Small intestine (tissue), 16 donors: ENCODE measurements at places on chromosomes 1 and 21.

- no peak for DNase-seq
These were observed 1.2 kb upstream of the DHCR24 start for GRCh38 chr1:54888080-54888733.

- DNase-seq = no peak
These were observed 1.5 kb downstream of the ZNF691 start for GRCh38 chr1:42847721-42848460.

GRCh38 chr1:234691567-234691966 lies 81.6 kb upstream of the IRF2BP2 start:
- no peak for DNase-seq

- DNase-seq = peak; percentile 93
These were observed 1.4 kb downstream of the BCL10 start for GRCh38 chr1:85274969-85275453.

- no peak for DNase-seq
These were observed 9.6 kb downstream of the C1orf167 start for GRCh38 chr1:11771481-11772043.

DNA sequence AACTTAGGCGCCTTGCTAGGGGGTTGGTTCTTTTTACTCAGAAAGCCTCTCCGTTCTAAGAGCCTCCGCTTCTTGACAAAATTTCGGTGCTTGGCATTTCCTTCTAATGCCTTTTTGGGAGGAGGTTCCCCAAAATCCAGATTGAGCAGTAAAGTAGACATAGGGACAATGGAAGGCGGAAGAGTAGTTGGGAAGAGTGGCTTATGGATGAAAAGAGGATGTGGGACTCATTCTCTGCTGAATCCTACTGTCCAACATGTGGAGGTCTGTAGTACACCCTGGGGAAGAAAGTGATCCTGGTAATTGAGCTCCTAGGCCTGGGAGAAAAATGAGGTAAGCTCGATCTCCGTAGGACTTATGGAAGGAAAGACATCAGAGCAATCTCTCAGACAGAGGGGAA lies 777 bp upstream of the METTL25B start:
- DNase-seq = no peak

DNA sequence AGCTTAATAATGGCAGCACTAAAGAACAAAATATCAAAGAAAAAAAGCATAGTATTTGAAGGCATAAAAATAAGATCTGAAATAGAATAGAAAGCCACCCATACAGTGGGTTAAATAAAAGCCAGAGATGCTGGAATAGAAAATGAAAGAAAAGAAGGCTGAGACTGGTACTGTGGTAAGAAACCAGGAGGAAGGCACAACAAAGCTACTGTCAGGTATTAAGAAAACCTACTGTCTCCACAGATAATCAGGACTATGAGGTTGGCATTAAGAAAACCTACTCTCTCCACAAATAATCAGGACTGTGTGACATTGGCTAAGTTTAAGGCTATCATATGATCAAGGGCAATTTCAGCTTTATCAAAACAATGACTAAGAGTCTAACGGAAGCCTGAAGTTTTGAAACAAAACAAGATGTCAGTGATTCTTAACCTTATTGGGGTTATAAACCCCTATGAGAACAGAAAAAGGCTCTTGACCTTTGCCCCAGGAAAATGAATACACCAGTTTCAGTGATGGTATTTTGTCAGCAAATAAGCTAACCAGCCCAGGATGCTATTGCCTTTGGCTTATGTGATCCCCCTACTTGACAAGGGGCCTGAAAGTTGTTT lies 24.4 kb downstream of the MCOLN2 start:
- peak; percentile 58 for DNase-seq

GRCh38 chr1:244137276-244137675 lies 86.2 kb downstream of the ZBTB18 start:
- DNase-seq = no peak

- no peak for DNase-seq
These were observed 206.0 kb downstream of the LYPLAL1 start for GRCh38 chr1:219379691-219380090.

DNA sequence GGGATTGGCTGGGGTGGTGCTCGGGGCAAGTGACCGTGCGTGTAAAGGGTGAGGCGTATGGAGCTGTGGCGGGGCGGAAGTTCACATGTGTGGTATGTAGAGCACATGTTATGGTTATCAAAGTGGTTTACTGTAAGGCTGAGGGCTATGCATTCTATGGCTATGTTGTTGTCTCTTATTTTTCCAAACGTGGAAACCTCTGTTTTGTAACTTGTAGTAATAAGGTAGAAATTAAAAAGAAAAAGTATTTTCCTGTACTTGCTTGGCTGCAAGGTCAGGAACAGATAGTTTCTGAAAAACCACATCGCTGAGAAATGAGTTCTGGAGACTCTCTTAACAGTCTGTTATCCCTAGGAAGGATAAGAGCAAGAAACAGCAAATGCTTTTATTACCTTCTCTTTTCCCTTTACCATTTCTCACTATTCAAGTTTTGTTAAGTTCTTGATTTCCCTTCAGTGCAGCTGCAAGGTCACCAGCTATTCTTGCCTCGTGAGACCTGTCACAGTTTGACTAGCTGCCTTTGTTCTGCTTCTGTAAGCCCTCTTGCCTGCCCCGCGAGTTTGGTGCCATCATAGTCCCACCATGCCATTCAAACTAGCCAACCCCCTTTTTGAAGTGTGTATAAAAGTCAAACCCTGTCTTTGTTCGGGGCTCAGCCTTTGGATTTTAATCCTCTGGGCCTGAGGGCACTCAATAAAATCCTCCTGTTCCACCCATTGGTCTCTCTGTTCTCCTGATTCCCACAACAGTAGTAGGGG lies 9.5 kb downstream of the RNU1-2 start:
- no peak for DNase-seq

DNA sequence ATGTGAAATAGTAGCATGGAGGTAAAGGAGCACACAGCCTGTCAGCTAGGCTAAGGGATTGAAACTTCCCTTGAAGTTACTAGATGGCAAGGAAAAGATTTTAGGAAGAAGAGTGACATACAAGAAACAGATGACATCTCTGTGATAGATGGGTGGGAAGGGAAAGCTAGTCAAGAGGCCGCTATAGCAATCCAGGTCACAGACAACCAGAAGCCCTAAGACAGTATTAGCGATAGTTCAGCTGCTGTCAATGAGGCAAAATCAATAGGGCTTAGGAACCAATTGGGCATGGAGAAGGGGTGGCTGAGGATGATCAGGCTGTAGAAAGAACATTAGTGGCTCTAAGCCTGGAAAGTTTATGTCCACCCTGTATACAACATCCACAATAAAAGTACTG lies 111.1 kb downstream of the GLUL start:
- no peak for DNase-seq

DNA sequence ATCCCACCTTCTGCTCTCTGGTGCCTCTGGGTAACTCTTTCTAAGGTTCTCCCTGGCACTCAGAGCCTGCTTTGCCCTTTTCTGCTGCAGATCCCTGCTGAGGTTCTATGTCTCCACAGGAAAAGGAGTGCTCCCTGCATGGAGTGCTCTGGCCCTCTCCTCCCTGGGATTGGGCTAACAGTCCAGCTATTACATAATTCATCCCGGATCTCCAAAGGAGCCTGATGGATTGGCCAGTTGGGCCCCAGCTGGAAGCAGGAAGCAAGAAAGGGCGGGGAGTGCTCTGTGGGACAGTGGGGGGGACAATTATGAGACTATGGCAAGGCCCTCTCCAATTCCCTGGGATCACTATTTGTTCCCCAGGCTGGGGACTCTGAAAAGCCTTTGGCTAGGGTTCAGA lies 51.9 kb upstream of the GOLT1A start:
- no peak for DNase-seq

DNA sequence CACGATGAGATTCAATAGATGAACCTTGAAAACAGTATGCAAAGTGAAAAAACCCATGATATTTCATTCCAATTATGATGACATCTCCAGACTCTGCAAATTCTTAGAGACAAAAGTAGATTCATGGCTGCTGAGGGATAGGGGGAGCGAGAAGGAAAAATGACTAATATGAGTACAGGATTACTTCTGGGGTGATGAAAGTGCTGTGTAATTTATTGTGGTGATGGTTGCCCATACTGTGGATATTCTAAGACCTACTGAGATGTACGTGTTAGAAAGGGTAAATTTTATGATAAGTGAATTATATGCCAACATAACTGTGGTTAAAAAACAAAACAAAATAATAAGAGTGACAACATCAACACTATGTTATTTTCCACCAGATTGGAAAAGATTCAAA lies 18.9 kb upstream of the RGS7 start:
- DNase-seq = no peak

GRCh38 chr1:20854529-20854928 lies 67.4 kb upstream of the HP1BP3 start:
- no peak for DNase-seq

GRCh38 chr1:181604482-181605249 lies 121.3 kb downstream of the CACNA1E start:
- DNase-seq = no peak

DNA sequence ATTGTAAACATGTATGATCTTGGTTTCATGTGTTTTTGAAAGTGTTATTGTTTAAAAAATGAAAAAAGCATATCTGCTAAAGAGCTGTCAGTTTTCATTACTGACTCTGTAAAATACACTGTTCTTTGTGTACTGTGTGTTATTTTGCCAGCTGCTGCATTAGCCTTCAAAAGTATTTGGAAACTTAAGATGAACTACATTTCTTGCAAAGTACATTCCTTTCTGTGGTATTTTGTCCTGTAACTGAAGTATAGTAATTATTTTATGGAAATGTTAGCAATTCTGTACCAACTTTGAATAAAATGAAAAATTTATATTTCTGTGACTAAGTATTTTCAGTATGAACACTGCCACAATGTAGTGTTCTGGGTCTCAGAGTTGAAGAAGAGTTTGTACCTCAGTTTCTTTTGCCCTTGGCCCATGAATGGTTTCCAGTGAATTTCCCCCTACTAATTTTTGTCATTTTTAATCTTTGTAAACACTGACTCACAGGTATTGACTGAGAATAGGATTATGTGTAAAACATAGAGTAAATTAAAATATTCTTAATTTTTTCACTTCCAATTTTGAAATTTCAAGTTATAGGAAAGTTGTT lies 32.7 kb downstream of the MRPS6 start:
- no peak for DNase-seq

DNA sequence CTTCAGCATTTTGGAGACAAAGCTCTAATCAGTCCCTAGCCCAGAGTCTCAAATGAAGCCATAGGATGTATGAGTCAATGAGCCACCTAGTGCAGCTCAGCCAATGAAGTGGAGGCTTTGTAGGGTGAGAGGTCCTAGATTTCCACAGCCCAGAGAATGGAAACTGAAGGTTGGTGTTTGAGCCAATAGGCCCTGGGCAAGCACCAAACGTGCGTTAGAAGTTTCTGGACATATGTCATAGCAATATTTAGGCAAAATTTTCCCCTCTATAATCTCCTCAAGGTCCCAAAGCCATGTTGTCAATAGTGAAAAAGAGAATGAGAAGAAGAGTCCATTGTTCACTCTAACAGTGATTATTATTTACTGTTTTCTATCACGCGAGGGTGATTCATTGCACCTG lies 361.3 kb downstream of the PLPP3 start:
- DNase-seq = no peak

- DNase-seq = no peak
These were observed 18.7 kb downstream of the ADARB1 start for GRCh38 chr21:45093035-45093532.

DNA sequence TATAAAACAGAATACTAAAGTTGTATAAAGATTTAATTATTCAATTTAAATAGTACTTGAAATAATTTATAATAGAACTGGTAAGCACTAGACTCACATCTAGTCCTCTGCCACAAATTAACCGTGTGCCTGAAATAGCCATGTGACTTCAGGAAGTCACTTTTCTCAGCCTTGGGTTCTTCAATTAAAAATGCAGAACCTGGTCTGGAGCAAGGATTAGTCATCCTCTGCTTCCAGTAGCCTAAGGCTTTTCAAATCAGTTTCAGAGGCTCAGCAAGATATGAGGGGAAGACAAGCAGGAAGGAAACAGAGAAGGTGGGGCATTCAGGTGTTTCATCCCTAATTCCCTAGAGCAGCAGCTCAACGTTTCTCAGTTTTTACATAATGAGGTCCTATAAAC lies 23.0 kb downstream of the DPH5 start:
- DNase-seq = no peak

- DNase-seq = no peak
These were observed 52.1 kb upstream of the CD5L start for GRCh38 chr1:157893686-157894085.

- no peak for DNase-seq
These were observed 72.7 kb downstream of the SYCP1 start for GRCh38 chr1:114927401-114927800.

DNA sequence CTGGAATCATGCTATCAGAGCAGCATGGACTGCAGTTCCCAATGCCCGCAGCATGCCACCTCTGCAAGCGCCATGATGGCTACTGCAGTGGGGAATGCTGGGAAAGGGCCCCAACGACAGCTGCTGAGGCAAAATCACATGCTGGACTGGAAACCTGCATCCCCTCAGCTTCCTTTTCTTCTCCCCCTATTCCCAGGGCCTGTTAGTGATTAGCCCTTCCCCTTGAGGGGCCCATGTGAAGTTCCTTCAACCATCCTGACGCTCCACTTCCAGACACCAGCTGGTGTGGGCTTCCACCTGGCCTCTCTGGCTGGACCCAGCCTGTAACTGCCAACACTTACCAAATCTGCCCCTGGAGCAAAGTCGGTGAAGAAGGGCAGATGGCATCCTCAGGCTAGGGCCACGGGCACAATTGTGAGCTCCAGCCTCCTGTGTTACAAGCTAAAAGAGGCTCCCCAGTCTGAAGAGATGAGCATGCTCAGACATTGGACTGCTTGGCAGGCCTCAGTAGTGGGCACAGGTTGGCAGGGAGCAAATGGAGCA lies 22.1 kb upstream of the SDC3 start:
- no peak for DNase-seq

DNA sequence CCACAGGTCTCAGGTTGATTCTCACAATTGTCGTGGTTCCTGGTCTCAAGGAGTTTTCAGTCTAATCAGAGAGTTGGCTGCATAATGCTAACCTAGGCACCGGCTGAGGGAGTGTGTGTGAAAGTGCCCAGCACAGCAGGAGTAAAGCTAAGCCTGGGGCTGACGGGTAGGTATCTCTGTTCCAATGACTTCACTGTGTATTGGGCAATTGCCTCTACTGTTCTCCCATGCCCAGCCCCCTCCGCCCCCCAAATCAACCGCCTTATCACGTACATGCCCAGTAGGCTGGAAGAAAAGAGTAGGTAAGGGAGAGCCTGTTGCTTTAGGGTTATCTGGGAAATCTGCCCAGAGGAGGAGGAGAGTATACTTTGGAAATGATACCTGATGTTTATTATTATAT lies 54.7 kb downstream of the MRPS6 start:
- DNase-seq = no peak

- no peak for DNase-seq
These were observed 3.8 kb downstream of the TMEM54 start for GRCh38 chr1:32897082-32898049.

DNA sequence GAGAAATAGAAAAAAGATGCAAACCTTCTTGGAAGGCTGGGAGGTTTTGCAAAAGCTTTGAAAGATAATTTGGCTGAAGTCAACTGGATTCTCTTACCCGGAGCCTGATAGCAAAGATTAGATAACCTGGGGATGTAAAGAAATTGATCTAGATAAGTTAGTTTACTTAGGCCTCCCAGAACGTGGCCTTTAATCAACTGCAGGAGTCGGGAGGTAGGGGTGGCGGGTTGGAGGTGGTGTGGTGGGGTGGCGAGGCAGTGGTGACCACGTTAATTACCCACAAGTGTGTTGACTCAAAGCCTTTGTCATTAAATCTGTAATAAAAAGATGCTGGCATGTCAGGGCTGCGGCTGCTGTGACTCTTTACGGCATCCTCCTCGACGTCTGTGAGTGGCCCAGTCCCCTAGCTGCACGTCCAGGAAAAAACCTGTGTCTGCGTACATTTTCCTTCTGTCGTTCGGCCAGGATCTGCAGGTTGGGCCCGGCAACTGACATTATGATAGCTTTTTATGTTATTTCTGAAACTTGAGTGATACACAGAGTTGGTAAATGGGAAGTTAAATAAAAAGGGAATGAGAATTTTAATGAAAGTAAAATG lies 51.1 kb upstream of the B3GALT2 start:
- DNase-seq = no peak
